ENCODE measurements at places on chromosomes 11 and 22.

- DNase-seq = no peak
Observed at GRCh38 chr22:24177456-24177855, 3.8 kb upstream of the SUSD2 start.

DNA sequence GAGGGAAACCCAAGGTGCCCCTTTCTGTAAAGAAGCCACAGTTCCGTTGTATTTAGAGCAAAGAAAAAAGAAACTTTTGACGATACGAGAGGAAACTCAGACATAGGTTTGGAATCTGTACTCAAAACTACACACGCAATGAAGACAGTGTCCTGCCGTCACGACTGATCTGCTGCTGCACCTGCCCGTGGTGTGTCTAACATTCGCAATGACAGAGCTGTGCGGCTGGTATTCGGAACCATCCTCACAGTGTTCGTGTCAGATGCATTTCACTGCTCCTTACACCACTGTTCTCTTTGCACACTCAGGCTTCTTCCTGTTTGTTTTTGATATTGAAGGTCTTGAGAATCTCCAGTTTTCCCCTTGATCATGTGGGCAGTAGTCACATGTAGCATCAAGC is 84.8 kb downstream of the RTL6 start:
- DNase-seq = no peak

GRCh38 chr11:108160970-108161566 is 39.7 kb downstream of the ACAT1 start:
- no peak for DNase-seq

DNA sequence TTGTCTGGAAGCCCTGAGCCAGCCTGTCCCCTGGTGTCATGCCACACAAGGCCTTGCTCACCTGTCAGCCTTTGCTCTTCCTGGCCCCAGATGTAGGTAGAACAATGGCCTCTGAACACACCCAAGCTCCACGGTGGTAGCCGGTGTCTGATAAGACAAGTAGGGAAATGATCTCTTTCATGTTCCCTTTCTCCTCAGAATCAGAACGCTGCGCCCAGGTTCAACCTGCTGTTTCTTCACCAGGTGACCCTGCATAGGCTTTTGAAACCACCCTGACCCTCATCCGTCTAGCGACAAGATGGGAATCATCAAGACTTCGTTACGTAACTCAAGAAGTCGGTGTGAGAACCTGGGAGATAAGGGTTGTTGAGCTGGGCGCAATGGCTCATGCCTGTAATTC is 28.7 kb upstream of the YWHAH start:
- no peak for DNase-seq

- no peak for DNase-seq
Observed at GRCh38 chr11:96341211-96342013, 1.6 kb downstream of the MAML2 start.

GRCh38 chr11:23455321-23455891 is 595.1 kb upstream of the CCDC179 start:
- DNase-seq = peak; percentile 14

- DNase-seq = no peak
Observed at GRCh38 chr22:35230839-35231584, 26.3 kb upstream of the HMGXB4 start.

GRCh38 chr11:22703040-22703439 is 36.6 kb downstream of the GAS2 start:
- DNase-seq = peak; percentile 3

DNA sequence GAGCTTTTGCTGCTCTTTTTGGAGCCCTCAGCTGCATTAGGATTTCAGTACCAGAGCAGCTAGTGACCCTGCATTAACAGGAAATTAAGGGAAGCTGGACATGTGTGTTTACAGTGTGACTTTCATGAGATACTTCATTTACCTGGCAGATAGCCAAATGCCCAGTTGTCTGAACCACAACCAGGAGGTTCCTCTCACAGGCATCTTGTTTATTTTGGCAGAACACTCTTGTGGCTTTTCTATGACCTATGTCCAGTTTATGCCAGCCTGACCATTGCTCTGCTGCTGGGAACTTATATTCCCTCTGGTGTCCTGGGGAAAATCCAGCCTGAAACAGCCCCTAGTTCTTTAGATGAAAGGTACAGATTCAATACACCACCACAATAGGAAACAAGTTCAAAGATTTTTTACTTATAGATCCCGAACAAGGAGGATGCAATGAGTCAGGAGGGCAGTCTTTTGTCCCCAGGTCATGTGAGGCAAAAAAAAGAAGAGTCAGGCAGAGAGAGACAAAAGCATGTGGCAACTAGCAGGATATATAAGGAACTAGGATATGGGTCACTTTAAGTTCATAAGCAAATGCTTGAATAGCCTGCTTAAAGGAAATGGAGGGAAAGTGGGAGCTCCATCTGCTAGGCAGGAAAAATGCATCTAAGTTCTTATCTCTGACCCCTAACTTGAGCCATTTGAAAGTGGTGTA is 379.3 kb downstream of the INSC start:
- DNase-seq = no peak

- no peak for DNase-seq
Observed at GRCh38 chr11:14967581-14968243, 4.4 kb downstream of the CALCA start.

GRCh38 chr11:61390161-61390560 is 2.2 kb upstream of the TMEM216 start:
- no peak for DNase-seq

DNA sequence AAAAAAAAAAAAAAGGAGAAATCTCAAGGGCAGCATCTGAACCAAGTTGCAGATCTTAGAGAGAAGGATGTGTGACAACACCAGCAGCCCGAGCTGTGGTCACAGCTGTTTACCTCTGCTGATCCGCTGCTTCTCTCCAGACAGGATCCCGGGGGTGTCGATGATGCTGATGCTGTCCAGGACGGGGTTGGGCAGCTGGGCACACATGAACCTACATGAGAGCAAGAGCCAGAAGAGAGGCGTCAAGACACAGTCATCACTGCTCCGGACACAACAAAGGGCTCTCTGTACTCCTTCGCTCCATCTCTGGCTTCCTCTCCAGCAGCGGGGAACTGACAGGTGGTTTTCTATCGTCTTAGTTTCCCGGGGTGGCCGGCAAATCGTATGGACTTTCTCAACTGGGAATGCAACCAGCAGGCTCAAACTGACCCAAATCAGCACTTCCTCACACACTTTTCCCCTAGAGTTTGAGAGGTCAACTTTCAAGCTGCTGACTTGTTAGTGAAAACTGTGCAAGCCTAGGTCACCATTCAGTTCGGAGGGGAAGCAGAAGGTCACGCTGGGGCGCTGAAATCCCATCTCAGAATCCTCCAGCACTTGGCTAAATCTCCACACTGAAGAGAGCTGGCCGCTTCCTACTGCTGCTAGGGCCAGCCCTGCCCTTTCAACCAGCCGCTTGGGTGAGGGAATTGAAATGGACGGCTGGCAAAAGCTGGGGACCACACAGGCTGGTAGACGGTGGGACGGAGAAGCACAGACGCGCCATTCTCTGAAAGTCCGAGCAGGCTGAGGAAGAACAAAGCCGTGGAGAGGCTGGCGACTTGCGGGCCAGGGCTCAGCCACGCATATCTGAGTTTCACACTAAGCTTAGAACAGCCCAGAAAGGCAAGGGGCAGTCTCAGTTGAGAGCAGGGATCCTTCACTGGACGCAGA is 3.8 kb downstream of the EHD1 start:
- peak; percentile 37 for DNase-seq

GRCh38 chr22:24497841-24498258 is 2.7 kb downstream of the UPB1 start:
- DNase-seq = no peak

- no peak for DNase-seq
Observed at GRCh38 chr11:114844896-114845295, 166.6 kb downstream of the NXPE2 start.

DNA sequence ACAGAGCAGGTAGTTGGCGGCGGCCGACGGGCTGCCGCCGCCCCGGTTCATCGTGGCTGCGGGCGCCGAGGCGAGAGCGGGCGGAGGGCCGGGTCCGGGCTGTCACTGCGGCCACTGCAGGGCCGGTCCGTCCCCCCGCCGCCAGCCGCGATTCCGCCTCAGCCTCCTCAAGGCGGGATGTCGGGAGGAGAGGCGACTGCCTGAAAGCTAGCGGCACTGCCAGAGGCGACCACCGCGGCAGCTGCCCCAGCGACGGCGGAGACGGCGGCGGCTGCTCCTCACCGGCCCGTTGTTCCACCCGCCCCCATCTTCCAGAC is 234 bp downstream of the SESN3 start:
- no peak for DNase-seq

- no peak for DNase-seq
Observed at GRCh38 chr22:26162926-26163325, 6.3 kb upstream of the SEZ6L start.

DNA sequence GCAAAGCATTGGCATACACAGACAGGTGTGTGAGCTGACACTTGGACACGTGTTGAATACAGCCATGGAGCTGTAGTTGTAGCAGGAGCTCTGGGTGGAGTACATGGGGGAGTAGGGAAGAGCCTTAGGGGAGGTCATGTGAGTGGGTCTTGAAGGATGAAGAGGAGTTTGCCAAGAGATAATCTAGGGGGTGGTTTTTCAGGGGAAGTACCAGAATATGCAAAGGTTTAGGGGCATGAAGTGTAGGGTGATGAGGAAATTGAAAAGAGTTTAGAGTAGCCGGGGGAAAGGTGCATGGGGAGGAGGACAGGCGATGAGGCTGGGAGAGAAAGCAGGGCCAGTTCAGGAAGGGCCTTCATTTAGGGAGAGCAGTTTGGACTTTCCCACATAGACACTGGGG is 74.5 kb downstream of the GRIK4 start:
- no peak for DNase-seq

- DNase-seq = no peak
Observed at GRCh38 chr11:130617001-130617400, 168.6 kb downstream of the ADAMTS15 start.

GRCh38 chr11:32226480-32226879 is 135.6 kb downstream of the RCN1 start:
- DNase-seq = no peak

DNA sequence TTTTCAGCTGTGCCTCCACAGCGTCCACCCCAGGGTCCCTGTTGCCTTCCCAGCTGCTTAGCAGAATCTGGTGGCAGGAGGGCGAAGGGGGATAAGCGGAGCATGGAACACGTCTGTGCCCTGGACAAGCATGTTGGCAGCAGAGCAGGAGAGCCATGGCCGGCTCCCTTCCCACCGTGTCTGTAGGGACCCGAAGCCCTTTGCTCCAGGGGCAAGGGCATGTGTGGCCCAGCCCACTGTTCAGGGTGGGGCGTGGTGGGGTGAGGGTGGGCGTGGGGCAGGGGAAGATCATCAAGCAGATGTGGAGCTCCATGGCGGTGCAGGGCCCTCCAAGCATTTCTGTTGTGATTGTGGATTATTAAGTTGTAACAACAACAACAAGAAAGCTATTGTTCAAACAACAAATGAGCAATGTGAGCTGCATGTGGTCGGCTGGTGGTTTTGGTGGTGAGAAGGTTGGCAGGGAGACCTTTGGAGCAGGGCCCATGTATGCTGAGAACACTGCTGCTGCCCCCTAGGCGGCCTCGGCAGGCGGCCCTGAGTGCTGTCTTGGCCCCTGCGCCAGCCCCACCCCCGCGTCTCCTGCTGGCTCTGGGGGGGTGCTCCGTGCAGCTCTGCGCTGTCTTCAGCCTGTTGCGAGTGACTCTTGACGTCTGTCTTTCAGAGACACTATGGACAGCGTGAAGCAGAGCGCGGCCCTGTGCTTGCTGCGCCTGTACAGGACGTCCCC is 50.9 kb downstream of the AP2A2 start:
- DNase-seq = no peak

- DNase-seq = peak; percentile 28
Observed at GRCh38 chr11:103529181-103529684, 420.0 kb downstream of the DYNC2H1 start.

DNA sequence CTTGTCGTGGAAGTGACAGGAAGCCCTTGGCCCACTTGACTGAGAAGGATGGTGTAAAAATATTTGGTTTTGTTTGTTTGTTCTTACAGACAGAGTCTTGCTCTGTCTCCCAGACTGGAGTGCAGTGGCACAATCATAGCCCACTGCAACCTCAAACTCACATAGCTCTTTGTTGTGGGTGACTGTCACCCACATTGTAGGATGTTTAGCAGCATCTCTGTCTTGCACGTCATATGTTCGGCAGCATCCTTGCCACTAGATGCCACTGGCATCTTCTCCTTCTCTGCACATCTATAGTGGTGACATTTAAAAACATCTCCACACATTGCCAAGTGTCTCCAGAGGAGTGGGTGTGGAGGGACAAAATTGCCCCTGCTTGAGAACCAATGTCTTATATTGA is 56.8 kb downstream of the PRR5L start:
- no peak for DNase-seq

DNA sequence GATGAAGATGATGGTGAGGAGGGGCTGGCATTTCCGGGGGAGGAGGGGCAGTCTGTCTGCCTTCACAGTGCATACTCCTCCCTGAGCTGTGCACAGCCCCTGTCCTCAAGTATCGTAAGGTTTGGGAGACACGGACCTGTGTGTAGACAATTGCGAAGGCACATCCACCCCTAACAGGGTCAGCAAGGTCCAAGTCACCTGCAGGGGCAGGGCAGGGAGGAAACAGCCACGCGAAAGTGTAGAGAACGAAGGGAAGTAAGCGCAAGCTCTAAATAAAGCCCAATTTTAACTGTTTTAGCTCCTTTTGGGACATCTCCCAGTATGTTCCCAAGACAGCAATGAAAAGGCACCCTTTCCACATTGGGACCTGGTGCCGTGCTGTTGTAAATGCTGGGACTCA is 448.2 kb downstream of the TBC1D22A start:
- DNase-seq = no peak

DNA sequence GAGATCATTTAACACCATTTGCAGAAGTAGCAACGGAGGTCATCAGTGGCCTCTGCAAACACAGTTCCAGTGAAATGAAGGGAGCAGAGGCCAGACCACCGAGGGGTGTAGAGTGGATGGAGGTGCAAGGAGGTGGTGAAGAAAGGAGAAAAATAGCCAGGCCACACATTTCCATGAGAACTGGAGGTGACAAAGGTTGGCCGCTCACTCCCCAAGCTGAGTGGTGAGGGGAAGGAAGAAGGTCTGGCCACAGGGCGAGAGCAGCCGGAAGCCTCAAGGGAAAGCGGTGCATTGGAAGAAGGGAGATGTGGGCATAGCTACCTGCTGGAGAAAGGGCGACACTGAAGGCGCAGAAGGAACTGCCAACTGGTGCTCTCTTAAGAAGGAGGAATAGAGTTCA is 20.1 kb upstream of the TMPRSS4 start:
- no peak for DNase-seq

DNA sequence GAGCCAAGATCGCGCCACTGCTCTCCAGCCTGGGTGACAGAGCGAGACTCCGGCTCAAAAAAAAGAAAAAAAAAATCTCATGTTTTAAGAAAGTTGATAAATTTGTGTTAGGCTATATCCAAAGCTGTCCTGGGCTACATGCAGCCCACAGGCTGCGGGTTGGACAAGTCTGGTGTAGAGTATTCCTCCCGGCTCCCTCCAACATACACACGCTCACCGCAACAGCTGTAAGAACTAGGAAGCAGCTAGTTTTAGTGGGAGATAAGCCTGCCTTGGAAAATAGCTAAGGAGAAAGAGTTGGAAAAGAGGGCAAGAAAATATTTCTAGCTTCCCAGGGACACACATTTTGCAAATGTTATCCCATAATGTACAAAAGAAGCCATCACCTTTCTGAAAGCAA is 46.6 kb downstream of the CELF1 start:
- DNase-seq = no peak

GRCh38 chr11:9004183-9004926 is 554 bp upstream of the NRIP3 start:
- DNase-seq = peak; percentile 74
